Pancreas (tissue), 10 donors: ENCODE measurements at places on chromosomes 12 and 14. TPM values are rescaled to one million over a fixed set of nuclear protein-coding genes. Genes with fewer than 3 reads are reported as not detected.

Gene FAM222A
- 5.6 TPM for polyA plus RNA-seq

GRCh38 chr12:92042791-92043531, 102.7 kb downstream of the BTG1 start:
- no peak for DNase-seq

- DNase-seq: no peak
These were observed 46.2 kb downstream of the ERH start for GRCh38 chr14:69351911-69352310.

- no peak for DNase-seq
These were observed 46.0 kb downstream of the TECPR2 start for GRCh38 chr14:102408724-102409123.

- DNase-seq: no peak
These were observed 97.6 kb downstream of the RAD52 start for GRCh38 chr12:851913-852312.

DNA sequence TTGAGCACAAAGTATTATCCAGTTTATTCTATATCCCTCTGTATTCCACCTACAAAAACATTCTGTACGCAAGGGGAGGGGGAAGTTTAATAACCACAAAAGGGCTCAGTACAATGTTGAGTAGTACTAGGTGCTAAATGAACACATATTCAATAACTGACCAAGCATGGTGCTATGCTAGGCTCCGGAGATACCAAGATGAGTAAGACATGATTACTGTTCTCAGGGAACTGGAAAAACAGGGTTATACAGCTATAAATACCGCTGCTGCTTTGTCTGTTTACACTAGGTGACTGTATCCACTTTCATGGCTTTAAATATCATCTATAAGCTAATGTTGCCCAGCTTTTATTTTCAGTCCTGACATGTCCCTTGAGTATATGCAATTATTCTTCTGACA, 135.8 kb downstream of the INSM2 start:
- DNase-seq: no peak

DNA sequence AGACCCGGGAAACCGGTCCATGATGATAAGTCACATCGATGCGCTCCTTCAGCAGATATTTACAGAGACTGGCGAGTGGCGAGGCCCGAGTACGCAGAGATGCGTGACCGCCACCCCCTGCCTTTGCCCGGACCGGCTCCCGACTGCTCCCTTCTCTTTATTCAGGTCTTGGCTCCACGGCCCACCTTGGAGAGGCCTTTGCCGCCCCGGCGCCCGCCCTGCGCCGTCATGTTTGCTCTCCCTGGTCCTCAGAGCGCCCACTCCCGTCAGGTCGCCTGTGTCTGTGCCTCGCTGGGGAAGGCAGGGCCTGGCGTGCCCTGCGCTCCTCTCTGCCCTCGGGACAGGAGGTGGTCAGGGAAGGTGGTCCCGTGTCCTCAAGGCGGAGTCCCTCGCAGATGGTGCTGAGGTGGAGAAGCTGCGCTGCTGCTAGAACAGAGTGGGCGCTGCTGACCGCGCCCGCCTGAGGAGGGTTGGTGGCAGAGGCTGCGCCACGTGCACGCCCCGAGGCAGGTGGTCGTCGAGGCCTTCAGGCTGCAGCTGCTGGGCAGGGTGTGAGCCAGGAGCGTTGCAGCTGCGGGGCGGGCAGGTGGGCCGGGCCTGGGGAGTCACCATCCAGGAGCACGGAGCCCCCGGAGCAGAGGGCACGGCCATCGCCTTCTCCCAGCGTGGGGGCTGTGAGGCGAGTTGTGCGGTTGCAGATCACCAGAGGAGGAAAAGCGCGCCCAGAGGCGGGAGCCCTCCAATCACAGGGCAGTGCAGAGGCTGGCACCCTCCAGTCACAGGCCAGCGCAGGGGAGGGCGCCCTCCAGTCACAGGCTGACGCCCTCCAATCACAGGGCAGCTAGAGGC, 27.2 kb downstream of the DDX51 start:
- DNase-seq: no peak

DNA sequence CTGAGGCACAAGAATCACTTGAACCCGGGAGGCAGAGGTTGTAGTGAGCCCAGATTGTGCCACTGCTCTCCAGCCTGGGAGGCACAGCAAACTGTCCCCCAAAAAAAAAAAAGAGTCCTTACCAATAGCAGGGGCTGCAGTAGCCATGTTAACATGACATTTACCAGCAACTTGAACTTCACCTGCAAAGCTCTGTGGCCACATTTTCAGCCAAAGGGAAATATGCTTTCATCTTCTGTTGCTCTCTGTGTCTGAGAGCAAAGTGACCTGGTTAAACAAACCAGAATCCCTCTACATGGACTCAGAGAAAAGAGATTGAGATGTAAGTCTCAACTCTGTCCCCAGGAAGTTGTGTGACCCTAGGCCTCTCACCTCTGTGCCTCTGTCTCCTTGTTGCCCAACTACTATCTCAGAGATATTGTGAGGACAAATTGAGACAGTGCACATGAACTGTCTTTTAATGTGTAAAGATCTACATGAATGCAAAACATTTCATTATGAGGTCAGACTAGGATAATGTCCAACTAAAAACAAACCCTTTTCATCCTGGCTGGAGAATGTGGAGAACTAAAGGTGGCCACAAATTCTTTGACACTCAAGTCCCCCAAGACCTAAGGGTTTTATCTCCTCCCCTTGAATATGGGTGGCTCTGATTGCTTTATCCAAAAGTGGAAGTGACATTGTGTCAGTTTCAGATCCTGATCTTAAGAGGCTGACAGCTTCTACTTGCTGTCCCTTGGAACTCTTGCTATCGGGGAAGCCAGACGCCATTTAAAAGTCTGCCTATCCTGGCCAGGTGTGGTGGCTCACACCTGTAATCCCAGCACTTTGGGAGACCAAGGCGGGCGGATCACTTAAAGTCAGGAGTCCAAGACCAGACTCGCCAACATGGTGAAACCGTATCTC, 24.7 kb upstream of the P2RX4 start:
- no peak for DNase-seq

- no peak for DNase-seq
These were observed 15.6 kb downstream of the ZFYVE26 start for GRCh38 chr14:67800743-67801142.

DNA sequence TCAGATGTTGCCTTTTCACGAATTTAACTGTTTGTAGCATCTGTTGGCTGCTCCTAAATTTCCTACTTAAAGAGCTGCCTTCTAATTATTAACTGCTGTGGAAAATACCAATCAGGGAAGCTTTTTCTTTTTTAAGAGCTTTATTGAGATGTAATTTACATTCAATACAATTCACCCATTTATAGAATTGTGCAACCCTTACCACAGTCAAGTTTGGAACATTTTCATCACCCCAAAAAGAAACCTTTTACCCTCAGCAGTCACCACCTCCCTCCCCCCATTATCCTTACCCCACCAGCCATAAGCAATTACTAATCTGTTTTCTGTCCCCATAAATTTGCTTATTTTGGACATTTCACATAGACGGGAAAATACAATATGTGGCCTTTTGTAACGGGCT, 1.4 kb downstream of the PCNX4 start:
- DNase-seq: no peak
